ENCODE measurements at places on chromosomes 2 and 18.

GRCh38 chr2:64952511-64953482 lies 36.4 kb upstream of the SLC1A4 start:
- no peak for DNase-seq

DNA sequence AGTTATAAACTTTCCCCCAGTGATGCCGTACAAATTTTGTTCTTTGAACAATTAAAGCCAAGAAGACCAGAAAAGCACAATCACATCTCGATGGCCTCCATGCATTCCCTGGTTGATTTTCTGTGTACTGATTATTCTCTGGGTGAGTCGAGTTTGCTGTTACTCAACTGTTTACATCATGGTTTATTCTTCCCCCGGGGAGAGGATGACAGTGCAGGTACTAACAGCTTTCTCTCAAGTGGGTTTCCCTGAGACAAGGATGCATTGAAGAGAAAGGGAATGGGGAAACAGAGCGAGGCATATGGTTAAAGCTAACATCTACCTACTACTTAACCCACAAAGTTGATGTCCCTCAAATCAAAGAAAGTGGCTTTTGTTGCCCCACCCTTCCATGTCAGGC lies 410.8 kb upstream of the FANCL start:
- DNase-seq, result no peak

- no peak for DNase-seq
Measured at GRCh38 chr18:22399949-22400348, 17.8 kb downstream of the CTAGE1 start.

DNA sequence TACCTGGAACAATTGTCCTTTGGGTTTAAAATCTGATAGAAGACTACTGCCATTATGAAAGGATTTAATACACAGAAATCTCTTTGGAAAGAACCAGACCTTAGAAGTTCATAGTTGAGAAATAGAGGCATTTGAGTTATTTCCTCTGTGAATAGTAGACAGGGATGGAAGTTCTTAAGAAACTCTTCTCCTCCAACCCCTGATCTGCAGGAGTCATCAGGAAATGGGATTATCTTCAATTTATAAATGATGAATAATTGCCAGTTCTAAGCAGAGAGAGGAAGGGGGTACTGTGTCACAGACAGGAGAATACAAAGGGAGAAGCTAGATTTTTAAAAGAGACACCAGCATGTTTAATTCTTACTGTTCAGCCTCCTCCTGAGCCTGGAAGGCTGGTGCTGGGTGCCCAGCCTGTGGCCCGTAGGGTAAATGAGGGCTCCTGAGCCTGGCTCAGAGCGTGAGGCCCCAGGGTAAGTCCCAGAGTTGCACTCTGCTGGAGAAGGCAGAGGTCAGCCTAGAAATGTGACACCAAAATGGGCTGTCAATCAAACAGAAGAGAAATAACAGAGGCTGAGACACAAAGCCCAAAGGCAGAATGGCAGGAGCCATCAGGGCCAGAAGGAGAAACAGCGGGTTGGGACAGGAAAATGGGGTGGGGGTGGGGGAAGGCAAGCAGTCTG lies 58.2 kb upstream of the PKDCC start:
- no peak for DNase-seq

DNA sequence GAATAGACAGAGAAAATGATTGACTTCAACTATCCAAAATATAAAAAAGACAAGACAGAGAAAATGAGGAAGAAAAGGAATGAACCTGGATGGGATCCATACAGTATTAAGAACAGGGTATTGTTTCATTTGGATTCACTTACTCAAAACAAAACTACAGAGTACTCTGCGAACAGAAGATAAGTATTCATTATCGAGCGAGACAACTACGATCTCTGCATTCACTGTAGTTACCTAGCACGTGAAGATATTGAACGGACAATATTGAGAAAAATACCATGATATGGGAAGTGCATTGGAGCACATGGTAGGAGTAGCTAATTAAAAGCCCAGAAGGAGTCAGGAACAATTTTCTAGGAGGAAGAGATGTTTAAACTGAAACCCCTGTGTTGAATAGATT lies 1.0 kb upstream of the ORC2 start:
- DNase-seq, result no peak

DNA sequence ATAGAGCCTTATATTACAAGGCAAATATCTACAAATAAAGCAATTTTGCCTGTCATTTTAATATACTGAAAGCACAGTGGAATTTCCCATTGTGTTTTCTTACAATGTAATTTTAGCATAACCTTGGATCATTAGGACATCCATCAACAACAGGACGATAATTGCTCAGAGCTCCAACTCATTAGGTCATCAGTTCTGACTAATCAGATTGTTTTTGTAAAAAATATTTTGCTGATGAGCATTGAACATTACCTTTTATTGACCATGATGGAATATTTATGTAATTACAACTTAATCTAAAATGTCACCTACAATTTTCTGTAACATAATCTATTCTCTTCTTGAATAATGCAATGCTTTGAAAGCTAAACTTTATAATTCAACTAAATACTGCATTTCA lies 215.3 kb upstream of the DSEL start:
- no peak for DNase-seq

DNA sequence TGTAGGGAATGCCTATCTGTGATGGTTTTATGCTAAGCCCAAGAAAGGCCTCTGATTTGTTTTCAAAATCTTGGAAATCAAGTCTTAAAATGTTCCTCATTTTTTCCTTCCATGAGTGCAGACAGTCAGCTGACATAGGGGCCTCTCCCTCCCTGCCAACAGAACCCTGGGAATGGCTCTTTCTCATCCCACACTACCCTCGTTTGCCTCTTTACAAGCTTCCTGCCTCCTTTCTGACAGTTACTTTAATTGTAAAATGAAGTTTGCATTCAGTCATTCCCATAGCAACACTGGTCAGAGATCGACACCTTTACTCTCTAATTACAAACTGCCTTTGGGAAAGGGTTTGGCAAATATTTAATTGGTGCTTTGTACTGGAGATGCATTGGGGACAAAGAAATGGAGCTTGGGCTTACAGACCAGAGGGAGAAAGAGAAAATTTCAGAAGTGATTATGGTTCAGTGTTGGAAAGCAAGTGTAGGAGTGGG lies 25.4 kb downstream of the KIF5C start:
- no peak for DNase-seq

DNA sequence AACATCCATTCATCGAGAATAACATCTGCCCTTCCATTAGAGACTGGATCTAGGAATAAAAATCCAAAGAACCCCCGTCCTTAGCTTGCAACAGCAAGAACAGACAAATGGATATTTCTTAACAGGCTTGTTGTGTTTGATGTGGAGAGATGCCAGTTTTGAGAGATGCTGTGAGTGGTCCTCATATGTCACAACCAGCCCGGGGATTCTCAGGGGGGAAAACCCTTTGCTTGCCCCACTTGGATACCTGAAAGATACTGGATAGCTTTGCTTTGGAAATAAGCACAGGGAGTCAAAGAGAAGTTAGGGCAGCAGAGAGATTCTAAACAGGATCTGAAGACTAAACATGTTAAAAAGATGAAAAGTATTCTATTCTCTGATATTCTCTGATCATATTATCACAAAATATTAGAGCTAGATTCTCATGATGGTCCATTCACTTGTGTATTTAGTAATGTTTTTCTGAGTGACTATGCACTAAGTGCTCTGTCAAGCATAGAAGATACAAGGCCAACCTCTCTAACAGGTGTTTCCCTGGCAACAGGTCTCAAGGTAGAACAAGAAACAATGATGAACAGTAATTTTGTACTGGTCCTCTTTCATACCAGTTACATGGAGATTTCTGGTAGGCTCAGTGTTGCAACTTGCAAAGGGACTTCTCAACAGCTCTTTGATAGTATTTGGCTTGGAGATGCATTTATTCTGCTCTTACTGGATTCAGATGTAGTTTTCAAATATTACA lies 348.2 kb downstream of the MYCN start:
- no peak for DNase-seq

DNA sequence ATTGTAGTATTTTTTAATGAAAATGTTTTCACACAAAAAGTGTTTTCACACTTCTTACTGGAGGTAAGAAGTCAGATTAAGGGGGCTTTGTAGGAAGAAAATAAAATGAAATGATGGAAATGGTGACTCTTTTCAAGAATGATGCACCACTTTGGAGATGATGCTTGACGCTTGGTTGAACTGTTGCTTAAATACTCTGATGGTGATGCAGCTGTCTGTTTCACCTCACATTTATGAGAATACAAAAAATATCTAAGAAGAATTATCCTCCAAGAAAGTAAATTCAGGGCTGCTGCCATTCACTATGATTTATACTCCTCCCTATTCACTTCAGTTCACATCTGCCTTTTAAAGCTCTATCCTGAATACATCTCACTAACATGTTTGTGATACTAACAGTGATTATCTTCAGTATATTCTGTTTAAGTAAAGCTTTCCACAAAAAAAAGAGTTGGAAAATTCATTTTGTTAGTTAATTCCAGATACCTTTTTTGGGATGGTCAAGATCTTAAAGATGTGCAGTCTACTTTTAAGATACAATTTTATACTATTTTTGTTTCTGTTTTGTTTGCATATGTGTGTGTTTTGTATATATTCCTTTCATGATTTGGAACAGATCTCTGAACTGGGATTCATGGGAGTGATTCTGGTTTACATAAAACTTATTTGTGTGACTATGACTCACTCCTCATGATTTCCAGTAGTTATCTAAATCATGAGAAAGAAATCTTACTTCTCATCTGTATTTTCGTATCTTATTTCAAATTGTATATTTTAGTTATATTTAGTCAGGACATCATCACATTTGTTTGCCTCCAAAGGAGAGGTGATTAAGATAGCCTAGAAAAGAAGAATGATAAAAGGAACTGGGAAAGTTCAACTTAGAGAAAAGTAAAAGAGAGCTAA lies 53.1 kb downstream of the SLC39A10 start:
- no peak for DNase-seq

DNA sequence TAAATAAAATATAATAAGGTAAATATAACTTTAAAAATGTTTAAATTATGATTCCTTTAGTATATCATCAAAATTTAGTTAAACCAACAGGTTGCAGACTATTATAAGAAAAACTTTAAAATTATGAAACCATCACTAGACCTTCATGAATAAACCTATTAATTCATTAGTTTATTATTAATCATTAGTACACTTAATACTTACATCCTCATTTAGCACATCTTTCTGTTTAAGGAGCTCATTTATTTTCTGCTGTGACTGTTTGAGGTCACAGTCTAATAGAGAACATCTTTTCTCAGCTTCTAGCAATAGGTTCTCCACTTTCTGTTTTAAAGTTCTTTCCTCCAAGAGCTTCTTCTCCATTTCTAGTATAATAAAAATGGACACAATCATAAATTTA lies 52.8 kb downstream of the SLC66A3 start:
- no peak for DNase-seq

DNA sequence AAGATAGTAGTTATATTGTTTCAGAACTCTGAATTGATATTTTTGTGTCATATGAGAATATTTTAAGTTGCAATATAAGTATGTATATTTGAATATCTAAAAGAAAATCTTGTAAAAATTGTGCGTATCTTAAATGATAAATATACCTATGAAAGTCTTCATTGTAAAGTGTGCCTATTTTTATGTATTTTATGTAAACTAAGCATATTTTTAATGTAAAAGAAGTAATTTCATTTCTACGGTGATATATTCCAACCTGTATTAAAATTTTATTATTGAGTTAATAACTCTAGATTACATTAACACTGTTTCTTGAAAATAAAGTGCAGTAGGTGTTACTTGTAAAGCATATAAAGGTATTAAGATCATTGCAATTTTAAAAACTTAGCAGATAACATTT lies 233.4 kb downstream of the PHLPP1 start:
- no peak for DNase-seq

DNA sequence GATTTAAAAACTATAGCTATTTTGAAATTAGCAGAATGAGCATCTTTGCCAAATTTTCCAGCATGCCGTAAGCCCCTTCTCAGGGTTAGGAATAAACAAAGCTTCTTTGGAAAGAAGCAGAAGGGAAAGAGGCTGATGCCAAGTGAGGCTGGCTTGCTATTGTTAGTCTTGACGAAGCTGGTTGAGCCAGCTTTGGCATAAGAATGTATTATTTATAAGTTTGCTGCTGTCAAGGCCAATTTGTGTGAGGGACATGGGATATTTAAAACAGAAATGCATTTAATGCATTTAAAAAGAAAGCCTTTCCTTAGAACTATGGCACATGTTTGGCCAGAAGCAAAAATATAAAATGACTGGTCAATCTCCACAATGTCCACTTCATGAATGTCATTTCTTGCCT lies 52.5 kb upstream of the TTN start:
- DNase-seq, result no peak

DNA sequence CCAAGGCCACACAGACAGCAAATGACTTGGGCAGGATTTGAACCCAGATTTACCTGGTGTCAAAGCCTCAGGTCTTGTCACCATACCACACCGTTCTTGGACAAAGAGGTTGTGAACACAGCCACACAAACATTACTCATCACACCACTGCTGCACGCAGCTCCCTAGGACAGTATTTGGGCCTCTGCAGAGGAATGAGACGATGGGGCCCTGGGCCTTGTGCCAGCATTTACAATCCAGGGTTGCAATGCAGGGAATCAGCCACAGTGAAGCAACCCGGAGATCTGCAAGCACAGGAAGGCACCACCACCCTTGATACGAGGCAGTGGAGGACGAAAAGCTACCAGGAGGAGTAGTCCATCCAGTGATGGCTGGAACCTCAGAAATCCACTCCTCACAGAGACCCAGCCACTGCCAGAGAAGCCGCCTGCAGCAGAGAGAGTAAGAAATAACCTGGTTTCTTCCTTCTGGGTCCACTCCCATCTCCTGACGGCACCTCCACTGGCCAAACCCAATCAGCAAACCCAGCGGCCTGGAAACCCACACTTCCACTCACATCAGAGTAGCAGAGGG lies 3.7 kb upstream of the MTCL1 start:
- no peak for DNase-seq

- DNase-seq, result no peak
Measured at GRCh38 chr2:42901076-42901640, 108.8 kb upstream of the HAAO start.

DNA sequence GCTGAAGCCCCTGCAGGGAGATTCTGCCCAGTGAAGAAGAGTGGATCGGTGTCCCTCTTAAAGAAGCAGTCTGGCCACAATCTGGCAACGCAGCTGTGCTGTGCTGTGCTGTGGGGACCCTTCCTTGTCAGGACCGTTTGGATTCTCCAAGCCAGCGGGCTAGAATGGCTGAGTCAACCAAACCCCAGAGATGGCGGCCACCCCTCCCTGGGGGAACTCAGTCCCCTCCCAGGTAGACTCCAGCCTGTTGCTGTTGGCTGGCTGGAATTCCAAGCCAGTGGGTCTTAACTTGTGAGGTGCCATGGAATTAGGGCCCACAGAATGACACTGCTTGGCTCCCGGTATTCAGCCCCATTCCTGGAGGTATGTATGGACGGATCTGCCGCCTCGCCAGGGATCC lies 62.3 kb downstream of the MMADHC start:
- DNase-seq, result no peak

- DNase-seq, result no peak
Measured at GRCh38 chr2:162838136-162838497, 450 bp downstream of the KCNH7 start.

DNA sequence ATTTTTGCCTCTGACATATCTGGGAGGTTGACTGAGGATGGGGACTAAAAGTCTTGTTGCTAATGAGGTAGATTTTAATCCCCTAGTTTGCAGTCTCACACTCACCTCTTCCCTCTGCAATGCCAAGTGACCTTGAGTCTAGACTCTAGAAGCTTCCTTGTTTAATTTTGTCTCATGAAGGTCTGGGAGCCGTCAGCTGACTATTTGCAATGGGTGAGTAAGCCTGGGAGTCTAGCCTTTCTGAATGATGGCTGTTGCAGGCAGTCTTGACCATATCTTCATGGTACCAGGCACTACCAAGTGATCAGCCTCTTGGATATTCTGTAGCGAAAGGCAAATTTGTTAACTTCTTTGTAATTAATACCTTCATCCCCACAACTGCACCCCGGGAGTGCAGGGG lies 61.2 kb downstream of the ARHGAP15 start:
- DNase-seq, result no peak

GRCh38 chr2:45981384-45981930 lies 315.8 kb upstream of the EPAS1 start:
- DNase-seq, result no peak

Data from cortex of kidney (tissue), 1 donor.